ENCODE measurements at places on chromosomes 1 and 21.

- no peak for DNase-seq
Measured at GRCh38 chr1:37620707-37621106, 14.0 kb downstream of the RSPO1 start.

DNA sequence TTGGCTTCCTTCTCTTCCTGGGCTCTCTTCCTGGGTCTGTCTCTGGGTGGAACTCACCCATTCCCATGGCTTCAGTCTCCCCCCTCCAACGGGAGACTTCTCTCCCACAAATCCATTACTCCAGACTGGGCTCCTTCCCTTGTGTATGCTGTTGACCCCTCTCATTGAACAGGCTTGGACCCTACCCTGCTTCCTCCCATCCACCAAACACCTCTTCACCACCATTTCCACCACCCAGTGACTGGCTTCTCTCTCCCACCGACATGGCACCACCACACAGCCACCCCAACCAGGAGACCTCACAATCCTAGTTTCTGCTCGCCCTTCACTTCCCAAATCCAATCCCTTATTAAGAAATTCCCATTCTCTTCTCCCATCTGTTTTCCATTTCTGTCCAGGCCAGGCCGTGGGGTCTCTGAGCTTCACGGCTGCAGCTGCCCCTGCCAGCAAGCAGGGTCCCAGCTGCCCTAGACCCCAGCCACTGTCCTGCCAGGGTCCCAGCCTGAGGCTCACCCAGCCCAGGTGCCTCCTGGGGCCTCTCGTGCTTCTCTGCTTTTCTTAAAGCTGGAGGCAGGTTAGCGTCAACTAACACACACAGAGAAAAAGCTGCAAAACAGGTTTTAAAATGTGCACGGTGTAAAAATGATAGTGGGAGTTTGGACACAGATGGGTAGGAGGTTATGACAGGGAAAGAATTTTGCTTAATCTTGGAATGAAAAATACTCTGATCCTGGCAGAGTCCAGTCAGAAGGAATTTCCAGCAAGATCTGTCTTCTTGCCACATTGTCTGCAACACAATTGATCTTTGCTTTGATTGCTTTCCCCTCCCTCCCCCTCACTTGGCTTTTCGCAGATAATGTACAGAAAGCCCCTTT lies 383.8 kb upstream of the VAMP3 start:
- DNase-seq = peak; percentile 66

GRCh38 chr1:99956755-99957154 lies 13.0 kb upstream of the SLC35A3 start:
- no peak for DNase-seq

DNA sequence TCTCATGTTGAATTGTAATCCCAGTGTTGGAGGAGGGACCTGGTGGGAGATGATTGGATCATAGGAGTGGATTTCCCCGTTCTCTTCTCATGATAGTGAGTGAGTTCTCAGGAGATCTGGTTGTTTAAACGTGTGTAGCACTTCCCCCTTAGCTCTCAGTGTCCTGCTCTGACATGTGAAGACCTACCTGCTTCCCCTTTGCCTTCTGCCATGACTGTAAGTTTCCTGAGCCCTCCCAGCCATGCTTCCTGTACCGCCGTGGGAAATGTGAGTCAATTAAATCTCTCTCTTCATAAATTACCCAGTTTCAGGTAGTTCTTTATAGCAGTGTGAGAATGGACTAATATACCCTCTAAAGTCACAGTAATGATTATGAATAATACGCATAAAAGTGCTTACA lies 248.4 kb upstream of the LRRC7 start:
- DNase-seq = no peak

DNA sequence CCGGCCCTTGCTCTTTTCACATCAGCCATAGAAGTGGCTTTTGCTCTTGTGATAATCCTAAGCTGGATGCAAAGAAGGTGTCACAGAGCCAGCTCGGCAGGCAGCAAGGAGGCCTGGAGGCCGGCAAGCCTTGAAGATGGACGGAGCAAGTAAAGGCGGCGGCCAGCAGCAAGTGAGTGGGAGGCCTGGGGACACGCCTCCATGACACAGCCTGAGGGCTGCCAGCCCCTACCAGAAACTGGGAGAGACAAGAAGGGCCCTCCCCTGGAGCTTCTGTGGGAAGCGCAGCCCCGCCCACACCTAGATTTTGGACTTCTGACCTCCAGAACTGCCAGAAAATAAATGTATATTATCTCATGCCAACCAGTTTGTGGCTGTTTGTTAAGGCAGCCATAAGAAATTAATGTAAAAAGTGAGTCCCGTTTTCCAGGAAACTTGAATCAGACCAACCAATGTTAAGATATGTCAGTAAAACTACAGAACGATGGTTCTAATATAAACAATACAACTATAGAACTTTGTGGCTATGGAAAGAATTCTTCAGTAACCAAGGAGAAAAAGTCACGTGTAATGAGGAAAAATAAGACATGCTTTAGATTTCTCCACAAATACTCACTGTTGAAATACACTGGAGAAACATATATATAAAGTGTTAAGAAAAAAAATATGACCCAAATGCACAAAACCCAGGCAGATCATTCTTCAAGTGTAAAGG lies 49.9 kb downstream of the BACE2 start:
- DNase-seq = peak; percentile 32

GRCh38 chr1:28266920-28267322 lies 7.6 kb downstream of the SESN2 start:
- DNase-seq = no peak

- no peak for DNase-seq
Measured at GRCh38 chr1:113325022-113325421, 65.3 kb upstream of the MAGI3 start.

- no peak for DNase-seq
Measured at GRCh38 chr1:156675210-156676113, 1.7 kb downstream of the NES start.

DNA sequence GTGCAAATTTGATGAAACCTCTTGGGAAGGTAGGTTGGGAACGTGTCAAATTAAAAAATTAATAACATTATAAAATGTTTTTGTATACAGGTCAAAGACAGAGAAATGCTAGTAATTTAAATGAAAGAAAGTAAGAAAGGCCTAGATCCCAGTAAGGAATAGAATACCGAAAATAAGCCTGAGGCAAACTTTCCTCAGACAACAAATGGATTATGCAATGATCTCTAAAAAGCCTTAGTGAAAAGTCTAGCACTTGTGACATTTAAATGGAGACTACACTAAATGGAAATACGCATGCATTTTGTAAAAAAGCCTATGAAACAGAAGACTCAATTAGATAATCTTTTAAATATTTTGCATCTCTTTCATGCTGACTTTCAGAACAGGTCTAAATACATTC lies 138.5 kb upstream of the ZNHIT6 start:
- DNase-seq = no peak

DNA sequence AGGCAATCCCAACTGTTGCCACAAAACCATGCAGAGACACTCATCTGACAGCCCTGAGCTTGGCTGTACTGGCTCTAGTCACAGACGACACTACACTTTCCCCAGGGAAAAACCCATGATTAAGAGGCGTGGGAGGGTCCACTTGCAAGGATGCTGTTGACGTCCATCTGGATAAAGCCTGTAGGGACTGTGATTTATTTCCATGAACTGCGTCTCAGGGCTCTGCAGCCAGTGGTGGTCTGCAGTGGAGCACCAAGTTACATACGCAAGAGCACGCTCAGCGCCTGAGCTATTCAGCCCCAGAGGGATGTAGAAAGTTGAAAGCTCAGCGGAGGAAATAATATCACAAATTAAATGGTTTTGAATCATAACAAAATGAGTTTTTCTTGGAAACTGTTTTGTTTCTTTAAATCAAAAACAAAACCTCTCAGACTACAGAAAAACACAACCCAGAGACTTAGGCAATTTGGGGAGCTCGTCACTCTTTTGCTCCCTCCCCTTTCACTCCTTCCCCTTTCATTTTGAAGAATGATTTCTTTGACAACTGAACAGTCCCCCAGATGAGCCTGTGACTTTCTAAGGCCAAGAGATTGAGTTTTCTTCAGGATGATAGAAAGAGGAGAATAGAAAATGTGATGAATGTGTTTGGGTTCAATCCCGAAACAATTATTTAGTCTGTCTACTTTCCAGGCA lies 71.2 kb downstream of the NGF start:
- DNase-seq = peak; percentile 25

- DNase-seq = peak; percentile 42
Measured at GRCh38 chr1:50704126-50704525, 255.9 kb downstream of the FAF1 start.
